Lung (tissue), 17 donors: ENCODE measurements at places on chromosomes 7 and 10.
A peak's percentile ranks its signal among the peaks of the same experiment; 100 is the strongest.

DNA sequence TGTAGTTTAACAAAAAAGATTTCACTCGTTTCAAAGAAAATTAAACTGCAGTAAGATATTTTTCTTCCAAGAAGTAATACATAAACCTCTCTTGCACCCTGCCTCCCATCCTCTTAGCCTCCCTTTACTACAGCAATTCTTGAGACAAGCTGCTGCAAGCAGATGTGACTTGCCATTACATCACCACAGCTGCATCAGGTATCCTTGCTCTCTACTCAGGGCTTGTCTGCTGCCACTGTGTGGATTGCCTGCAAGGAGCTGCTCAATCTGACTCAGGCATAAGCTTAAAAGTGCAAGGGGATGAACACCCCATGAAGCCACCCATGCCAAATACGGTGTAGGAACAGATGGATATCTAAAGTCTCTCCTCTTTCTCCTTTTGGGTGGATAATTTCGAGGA, 609.9 kb downstream of the DNAJB9 start:
- H3K4me1 ChIP-seq = no peaks in the 10 kb centered on the region
- H3K4me3 ChIP-seq = no peak overlapping the region
- no peak for DNase-seq
- no peak overlapping the region for H3K27ac ChIP-seq

- H3K4me3 ChIP-seq = no peak overlapping the region
- H3K27ac ChIP-seq = no peak overlapping the region
- H3K4me1 ChIP-seq = no peaks in the 10 kb centered on the region
Measured at GRCh38 chr10:116960066-116960776, 44.8 kb downstream of the SHTN1 start.

DNA sequence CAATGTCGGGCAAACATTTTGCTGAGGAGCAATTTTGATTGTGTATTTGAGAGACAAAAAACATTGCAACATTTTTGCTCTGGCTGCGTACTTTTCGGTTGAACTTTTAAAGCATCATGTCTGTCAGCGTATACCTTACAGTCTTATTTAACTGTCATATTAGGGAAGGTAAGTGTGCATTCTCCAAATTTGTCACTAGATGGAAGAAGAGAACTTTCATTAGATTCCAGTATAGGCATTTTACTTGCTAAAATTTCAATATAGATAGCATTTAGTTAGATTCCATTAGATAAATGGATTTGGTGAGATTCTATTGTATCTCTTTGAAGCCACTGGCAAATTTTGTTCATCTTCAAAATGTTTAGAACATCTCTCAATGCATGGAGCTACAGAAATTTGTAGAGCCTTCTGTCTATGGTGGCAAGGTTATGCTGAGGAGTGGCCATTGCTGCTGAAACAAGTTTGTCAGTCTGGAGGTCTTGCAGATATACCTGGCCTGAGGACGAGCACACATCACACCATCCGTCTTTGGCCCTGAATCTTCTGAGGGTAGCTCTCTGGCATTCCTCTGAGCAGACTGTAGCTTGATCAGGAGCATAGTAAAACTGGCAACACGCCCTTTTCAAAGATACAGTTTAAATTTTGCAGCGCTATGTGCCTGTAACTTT, 437.5 kb upstream of the MBL2 start:
- H3K27me3 ChIP-seq = no peaks in the 10 kb centered on the region
- no peaks in the 10 kb centered on the region for H3K4me1 ChIP-seq
- H3K36me3 ChIP-seq = no peaks in the 10 kb centered on the region
- peak; percentile 54 for DNase-seq
- no peak overlapping the region for H3K4me3 ChIP-seq

DNA sequence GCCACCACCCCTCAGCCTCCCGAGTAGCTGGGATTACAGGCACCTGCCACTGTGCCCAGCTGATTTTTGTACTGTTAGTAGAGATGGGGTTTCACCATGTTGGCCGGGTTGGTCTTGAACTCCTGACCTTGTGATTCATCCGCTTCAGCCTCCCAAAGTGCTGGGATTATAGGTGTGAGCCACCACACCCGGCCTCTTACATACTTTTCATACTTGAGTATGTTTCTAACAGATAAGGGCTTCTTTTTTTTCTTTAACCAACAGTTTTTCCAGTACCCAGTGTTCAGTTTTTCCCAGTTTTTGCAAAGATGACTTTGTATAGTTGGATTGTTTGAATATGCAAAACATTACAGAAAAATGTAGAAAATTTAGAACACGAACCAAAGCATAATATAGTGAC, 7.7 kb downstream of the EIF4H start:
- peaks cover 10% of the 10 kb centered on the region for H3K4me1 ChIP-seq
- H3K4me3 ChIP-seq = no peak overlapping the region
- no peak overlapping the region for H3K27ac ChIP-seq
- no peak for DNase-seq
- H3K27me3 ChIP-seq = no peaks in the 10 kb centered on the region

- H3K27ac ChIP-seq = no peak overlapping the region
- no peak for DNase-seq
- no peaks in the 10 kb centered on the region for H3K4me1 ChIP-seq
- H3K27me3 ChIP-seq = no peaks in the 10 kb centered on the region
- no peak overlapping the region for H3K4me3 ChIP-seq
- no peaks in the 10 kb centered on the region for H3K36me3 ChIP-seq
Measured at GRCh38 chr7:36827726-36828703, 103.7 kb upstream of the AOAH start.

DNA sequence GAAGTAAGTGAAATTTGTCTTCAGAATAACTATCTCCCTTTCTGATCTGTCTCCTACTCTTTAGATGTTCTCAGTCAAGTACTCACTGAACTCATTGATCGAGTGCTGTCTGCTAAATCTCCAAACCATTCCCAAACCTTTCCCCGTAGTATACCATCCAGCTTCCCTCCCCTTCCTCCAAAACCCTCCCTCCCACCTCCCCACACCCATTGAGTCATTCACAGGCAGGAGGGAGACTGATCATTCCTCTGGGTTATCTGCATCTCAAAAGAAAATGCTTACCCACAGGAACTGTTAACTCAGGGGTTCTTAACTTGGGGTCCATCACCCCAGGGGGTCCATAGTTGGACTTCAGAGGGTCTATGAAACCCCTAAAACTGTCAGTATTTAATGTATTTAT, 37.4 kb downstream of the GOT1 start:
- H3K27me3 ChIP-seq = no peaks in the 10 kb centered on the region
- H3K27ac ChIP-seq = no peak overlapping the region
- no peaks in the 10 kb centered on the region for H3K4me1 ChIP-seq
- H3K36me3 ChIP-seq = peaks cover 4% of the 10 kb centered on the region
